ENCODE measurements at places on chromosomes 4 and X.

DNA sequence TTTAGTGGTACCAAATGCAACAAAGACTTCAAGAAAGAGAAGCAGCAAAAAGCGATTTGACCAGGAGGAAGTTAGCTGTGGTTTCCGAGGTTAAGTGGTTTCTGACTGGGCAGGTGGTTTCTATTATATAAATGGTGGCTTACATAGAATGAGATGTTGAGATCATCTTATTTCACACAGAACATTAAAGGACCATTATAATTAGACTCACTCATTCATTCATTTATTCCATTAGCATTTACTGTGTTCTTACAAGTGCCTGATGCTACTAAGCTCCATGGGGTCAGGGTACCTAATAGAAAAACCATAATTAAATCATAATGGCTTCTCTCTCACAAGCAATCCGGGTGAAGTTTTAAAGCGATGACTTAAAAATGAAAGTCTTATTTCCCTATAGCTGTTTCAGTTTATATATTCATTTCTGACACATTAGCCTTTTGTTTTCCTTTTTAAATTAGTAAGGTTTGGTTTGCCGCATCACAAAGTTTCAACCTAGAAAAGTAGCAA lies 10.6 kb downstream of the TSPAN6 start:
- DNase-seq: peak; percentile 66

- DNase-seq: no peak
These were observed 146.3 kb upstream of the RPS6KA3 start for GRCh38 chrX:20412871-20413486.

GRCh38 chr4:86055898-86056297 lies 304.0 kb downstream of the MAPK10 start:
- DNase-seq: no peak

DNA sequence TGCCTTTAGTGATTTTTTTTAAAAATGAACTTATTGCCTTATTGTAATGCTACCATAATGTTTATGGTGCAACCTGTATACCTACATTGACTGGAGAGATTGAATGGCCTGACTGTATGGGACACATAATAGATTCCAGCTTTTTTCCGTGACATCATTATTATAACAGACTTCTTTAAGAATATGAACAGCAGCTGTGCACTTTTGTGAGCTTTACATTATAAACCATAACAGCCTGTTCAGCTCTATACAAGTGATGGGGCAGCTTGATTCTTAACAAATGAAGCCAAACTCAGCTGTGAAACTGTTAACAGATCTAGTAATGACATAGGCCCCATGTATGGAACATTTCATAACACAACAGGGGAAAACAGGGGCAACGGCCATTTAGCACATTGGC lies 187.0 kb downstream of the BMPR1B start:
- no peak for DNase-seq

DNA sequence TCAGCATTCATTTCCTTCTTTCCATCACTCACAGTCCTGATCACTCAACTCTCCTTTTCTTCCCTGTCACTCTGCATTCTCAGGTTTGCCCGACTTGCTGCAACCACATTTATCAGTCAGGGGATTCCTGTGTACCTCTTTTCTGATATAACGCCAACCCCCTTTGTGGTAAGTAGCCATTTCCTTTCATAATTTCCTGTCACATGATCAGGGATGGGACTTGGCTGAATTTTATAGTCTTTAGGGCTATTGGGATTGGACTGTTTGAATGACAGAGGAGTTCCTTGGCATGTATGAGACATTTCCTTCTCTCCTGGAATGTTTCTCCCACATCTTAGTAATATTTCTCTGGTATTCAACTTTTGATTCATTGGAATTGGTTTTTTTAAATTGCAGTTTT lies 11.0 kb downstream of the PGM2 start:
- DNase-seq: no peak

DNA sequence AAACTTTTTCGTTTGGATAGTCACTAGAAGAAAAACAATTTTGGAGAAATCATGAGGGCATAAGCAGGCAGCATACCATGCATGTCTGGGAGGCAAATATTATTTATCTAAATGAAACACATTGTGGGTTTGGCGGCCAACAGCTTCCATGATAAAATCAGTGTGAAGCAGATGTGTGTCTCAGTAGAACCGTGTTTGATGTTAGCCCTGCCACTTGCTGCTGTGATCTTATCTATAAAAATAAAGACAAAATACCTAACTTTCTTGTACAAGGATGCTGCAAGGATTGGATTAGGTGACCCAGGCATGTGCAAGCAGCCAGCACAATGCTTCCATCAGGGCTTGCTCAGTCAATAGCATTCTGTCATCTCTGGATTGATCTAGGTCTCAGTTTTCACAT lies 341.4 kb downstream of the PACRGL start:
- DNase-seq: no peak

DNA sequence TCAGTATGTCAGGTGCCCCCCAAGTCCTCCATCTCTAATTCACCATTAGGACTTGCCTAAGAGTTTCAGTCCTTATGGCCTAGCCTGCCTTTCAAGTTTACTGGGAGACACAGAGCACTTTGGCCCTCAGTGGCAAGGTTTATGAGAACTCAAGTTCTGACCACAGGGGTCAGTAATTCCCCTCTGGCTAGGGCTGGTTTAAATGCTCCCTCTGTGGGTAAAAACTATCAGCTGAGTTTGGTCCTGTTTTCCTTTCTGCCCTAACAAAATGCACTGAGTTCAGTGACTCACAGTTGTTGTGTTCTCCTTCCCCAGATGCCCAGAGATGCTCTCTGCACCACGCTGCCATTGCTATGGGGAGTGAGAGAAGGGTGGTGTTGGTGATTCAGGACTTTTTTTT lies 163.2 kb downstream of the RELL1 start:
- DNase-seq: no peak

DNA sequence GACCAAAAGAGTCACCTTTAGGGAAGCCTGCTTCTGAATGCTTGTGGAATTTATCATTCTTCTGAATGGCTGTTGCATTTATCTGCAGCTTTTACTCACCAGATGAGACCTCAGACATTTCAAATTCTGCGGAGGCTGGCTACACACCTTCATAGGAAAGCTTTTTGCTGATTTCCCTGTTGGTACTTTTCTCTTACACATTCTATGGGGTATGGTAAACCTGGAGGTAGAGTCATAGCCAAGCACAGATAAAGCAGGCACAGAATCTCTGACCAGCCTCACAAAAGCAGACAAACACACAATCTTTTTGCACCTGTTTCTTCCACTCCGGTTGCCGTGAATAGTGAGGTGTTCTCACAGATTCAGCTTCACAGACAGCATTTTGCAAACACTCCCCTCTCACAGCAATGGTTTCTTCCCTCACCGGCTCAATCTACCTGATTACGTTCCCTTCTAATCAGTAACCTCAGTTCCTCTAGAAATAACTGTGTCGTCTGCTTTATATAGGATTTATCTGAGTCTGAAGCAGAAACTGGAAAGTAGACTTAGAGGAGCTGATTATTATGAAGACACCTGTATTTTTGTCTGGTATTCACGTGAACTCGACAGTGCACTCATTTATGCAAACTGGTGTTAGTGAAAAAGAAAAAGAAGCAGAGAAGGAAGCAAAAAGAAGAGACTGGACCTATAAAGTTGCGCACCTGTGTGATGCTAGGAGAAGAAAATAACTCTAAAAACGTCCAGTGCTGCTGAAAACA lies 83.1 kb downstream of the DMD start:
- DNase-seq: no peak

GRCh38 chr4:48047421-48047844 lies 30.9 kb downstream of the NIPAL1 start:
- peak; percentile 84 for DNase-seq

DNA sequence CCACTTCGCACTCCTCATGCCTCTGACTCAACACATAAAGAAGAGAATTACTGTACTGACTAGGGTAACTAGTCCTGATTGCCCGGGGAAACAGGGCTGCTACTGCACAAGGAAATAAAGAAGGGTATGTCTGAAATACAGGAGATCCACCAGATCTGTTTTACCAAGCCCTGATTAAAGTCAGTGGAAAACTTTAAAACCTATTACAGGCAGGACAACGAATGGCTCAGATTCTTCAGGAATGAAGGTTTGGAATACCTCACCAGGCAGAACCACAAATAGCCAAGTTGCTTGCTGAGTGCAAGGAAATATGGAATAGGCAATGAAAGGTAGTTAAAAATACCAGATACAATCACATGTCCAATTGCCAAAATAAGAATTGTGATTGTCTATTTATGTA lies 17.3 kb downstream of the LAMTOR3 start:
- no peak for DNase-seq

DNA sequence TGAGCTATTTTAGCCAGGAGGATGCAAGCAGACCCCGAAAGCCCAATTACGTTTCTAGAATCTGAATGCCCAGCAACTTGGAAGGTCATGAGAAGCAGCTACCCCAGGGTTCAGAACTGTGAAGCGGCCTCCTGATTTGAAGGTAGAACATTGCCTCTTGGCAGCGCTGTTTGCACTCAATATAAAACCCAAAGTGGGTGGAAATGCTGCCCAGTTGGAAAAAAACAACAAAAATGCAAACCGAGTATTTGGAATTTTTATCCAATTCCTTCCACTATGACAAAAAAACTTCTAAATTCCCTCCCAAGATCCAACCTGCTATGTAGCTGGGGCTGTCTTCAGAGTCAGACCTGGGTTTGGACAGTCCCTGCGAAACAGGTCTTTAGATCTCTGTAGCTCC lies 103.3 kb upstream of the RBPJ start:
- DNase-seq: no peak

DNA sequence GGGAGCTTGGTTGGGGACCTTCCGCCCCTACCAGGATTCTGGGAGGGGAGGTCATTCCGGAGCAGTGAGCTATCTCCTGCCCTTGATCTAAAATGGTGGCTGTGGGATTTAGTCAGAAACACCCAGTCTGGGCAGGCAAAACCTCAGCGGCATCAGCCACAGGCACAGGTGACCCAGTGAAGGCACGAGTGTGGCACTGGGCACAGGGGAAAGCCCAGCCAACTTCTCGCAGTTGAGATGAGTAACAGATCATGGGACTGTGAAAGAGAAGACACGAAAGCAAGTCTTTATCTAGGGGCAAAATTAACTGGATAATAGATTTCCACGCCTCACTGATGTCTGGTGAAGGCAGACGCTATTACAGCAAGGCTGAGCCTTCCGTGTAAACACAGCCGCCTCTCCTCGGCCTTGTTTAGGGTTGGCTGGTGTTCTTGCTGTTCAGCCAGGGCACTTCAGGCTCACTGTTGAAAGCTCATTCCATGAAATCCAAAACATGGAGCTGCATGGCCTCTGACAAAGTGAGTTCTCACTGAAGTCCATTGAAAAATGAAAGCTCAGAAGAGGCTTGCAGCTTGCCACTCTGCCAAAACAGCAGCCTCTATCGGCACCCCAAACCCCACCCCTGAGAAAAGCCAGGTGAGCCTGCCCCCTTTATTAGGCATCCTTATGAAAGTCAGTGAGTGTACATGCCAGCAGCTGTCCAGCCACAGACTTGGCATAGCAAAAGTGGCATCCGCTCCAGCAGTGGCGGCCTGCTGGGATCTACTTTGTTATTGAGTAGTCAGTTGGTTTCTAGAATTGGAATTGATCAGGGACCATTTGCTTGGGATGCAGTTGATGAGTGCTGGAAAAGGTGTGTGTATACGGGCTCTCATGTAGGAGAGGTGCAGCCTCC lies 102.3 kb upstream of the MTM1 start:
- no peak for DNase-seq

- DNase-seq: no peak
These were observed 170.7 kb upstream of the SMARCAD1 start for GRCh38 chr4:94036964-94037363.

DNA sequence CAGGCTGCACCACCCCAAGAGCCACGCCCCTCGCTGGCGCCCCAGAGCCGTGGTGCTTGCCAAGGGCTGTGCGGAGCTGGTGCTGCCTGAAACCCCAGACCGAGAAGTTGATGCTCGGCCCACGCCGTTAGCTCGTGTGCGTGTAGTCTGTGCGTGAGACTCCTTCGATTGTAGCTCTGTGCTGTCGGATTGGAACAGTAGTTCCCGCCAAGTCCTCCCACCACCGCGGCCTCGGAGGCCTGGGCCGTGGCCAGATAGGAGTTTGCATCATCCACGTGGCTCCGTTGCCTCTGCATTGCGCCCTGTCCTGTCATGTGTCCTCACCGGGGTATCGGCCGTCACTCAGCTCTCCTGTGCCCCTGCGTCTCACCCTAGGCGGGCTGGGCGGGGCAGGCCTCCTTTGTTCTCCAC lies 24.2 kb downstream of the TNIP2 start:
- no peak for DNase-seq

GRCh38 chr4:123986268-123986798 lies 589.7 kb downstream of the SPRY1 start:
- no peak for DNase-seq

DNA sequence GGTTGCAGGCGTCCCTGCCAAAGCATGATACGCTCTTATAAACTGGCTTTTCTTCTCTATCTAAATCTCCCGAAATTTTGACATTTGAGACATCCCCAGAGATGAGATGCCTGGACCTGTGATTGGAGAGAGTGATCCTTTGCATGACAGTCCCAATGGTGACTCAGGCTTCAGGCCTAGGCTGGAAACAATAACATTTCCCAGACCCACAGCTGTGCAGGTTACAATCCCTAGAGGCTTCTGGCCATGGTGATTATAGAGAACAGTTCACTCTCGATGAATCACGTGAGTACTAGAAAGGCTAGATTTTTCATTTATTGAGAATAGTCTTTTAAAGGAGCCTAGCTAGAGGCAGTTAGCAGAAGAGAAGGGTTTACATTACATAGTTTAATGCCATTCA lies 75.9 kb downstream of the SPATA18 start:
- no peak for DNase-seq

All from GM12878 (cell line).